ENCODE measurements at places on chromosomes 7 and 10.

- no peak for DNase-seq
Observed at GRCh38 chr10:47009215-47009838, 98.1 kb downstream of the PTPN20 start.

- no peak for DNase-seq
Observed at GRCh38 chr10:132671228-132672154, 114.5 kb downstream of the NKX6-2 start.

DNA sequence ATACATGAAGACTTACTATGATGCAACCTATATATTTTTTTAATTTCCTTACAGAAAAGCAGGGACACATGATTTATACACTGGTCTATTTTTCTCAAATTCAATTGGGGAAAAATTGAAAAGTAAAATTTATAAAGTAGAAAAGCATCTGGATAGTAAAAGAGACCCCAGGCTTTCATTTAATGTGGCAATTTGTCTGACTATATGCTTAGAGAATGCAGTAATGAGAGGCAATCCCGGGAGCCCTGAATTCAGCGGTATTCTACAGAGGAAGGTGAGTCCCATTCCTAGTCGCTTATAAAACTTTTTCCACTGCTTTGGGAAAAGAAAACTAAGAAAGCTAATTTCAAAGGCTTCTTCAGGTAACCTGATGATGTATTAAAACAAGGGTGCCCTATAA lies 167.1 kb downstream of the SEMA3D start:
- no peak for DNase-seq

- no peak for DNase-seq
Observed at GRCh38 chr10:73818402-73818801, 7.0 kb upstream of the NDST2 start.

GRCh38 chr10:6659451-6659850 lies 79.4 kb upstream of the PRKCQ start:
- DNase-seq = no peak

- DNase-seq = no peak
Observed at GRCh38 chr10:33709008-33709753, 374.7 kb upstream of the NRP1 start.

- DNase-seq = no peak
Observed at GRCh38 chr10:124032971-124033886, 60.2 kb downstream of the CHST15 start.

GRCh38 chr10:49070701-49071100 lies 44.6 kb downstream of the VSTM4 start:
- DNase-seq = no peak
